NCI-H446 treated with DMSO at 0.1 percent for 48 hours (cell line): ENCODE measurements at places on chromosomes 7 and 10.

GRCh38 chr10:107984149-107984548, 819.6 kb upstream of the SORCS1 start:
- DNase-seq: no peak

DNA sequence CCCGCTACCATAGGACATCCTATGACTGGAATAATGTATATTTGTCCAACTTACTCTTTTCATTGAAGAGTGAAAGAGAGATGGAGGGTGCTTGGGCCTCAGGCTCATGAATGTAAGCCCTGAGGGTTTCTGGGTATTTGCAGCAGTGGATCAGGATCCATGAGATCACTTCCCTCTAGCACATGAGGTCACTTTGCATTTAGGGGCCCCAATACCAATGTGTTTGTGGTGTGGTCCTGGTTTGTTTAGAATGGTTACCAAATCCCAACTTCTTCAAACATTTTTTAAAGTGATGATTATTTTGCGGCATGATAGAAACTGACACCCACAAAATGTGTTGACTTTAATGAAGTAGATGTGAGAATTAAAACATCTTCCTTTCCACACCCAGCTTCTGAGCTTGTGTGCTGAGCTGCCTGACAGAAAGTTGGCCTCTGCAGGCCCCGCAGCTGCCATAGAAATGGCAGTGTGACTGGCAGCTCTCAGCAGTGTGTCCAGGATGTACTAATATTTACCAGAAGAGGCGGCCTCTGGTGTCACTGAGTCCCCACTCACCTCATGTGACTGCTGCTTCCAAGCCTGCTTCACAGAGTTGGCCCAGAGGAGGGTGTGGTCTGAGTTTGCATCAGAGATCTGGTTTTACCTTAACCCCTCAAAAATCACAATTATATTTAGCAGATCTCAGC, 447.6 kb upstream of the NPVF start:
- DNase-seq: no peak

- DNase-seq: no peak
Observed at GRCh38 chr10:93604146-93604545, 3.1 kb upstream of the RBP4 start.

- no peak for DNase-seq
Observed at GRCh38 chr10:16581202-16581601, 59.5 kb upstream of the C1QL3 start.

GRCh38 chr7:37510043-37510634, 61.5 kb upstream of the ELMO1 start:
- no peak for DNase-seq

GRCh38 chr7:12403287-12404181, at the start of gene VWDE:
VWDE (minus strand) TSS chr7:12403865; CDS start chr7:12403716, 149 bp downstream.
- peak; percentile 37 for DNase-seq

DNA sequence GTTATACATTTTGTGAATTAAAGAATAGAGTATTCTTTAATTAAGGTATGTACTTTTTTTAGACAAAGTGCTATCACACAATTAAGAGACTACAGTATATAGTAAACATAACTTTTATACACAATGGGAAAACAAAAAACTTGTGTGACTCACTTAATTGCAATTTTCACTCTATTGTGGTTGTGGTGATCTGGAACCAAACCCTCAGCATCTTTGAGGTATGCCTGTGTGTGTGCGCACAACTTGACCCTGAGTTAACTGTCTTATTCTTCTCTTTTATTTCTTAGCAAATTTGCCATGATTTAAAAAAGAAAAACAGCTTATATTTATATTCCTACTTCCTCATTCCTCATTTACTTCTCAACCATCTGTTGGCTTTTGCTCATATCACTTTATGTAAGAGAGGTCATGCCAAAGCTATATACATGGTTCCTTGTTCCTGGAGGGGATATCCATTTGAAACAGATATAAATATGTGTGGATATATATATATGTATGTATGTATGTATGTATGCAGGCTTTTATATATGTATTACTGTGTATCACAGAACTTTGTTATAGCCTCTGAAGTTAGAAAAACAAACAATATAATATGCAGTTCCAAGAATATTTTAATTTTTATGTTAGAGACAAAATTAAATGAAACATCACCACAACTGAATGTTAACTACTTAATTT, 259.5 kb upstream of the HGF start:
- DNase-seq: no peak

- DNase-seq: peak; percentile 57
Observed at GRCh38 chr7:8724080-8724718, 290.8 kb downstream of the NXPH1 start.

DNA sequence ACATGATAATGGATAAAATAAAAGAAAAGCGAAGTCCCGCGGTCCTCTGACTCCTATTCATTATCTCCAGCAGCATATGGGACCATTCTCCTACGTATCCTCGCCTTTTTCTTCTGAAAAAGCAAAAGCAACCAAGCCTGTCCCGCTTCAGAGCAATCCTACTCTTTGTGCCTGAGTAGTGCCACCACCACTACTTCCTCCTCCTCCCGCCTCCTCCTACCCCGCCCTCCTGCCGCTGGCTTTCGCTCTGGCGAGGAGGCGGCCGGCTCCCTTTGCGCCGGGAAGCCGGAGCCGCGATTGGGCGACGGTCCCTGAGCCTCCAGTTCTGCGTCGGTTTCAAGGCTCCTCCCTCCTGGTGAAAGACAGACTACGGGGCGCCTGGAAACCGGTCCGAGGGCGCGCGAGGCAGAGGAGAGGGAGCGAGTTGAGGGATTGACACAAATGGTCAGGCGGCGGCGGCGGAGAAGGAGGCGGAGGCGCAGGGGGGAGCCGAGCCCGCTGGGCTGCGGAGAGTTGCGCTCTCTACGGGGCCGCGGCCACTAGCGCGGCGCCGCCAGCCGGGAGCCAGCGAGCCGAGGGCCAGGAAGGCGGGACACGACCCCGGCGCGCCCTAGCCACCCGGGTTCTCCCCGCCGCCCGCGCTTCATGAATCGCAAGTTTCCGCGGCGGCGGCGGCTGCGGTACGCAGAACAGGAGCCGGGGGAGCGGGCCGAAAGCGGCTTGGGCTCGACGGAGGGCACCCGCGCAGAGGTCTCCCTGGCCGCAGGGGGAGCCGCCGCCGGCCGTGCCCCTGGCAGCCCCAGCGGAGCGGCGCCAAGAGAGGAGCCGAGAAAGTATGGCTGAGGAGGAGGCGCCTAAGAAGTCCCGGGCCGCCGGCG, at the start of gene FZD1:
Gene FZD1 (plus strand): TSS at position 388 of the 878 bp plus-strand sequence. CDS start 448 bp downstream, at position 836.
- peak; percentile 91 for DNase-seq

- DNase-seq: no peak
Observed at GRCh38 chr7:1260244-1260635, 27.6 kb downstream of the UNCX start.

DNA sequence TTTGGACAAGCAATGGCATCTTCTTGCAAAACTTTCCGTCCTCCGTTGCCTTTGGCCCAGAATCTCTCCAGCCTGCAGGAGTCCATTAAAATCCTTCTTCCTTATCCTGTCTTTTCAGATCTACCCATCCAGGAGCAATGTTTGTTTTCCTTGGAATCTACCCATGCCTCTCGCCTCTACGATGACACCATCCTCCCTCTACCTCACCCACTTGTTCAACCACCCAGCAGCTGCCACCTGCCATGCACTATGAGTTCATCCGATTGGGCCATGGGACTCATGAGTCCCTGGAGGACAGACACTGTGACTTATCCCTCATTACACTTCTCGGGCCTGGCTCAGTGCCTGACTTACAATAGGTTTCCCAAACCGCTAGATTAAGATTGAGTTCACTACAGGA, 26.8 kb upstream of the MGMT start:
- DNase-seq: no peak

- no peak for DNase-seq
Observed at GRCh38 chr7:83531766-83532165, 117.2 kb downstream of the SEMA3E start.

DNA sequence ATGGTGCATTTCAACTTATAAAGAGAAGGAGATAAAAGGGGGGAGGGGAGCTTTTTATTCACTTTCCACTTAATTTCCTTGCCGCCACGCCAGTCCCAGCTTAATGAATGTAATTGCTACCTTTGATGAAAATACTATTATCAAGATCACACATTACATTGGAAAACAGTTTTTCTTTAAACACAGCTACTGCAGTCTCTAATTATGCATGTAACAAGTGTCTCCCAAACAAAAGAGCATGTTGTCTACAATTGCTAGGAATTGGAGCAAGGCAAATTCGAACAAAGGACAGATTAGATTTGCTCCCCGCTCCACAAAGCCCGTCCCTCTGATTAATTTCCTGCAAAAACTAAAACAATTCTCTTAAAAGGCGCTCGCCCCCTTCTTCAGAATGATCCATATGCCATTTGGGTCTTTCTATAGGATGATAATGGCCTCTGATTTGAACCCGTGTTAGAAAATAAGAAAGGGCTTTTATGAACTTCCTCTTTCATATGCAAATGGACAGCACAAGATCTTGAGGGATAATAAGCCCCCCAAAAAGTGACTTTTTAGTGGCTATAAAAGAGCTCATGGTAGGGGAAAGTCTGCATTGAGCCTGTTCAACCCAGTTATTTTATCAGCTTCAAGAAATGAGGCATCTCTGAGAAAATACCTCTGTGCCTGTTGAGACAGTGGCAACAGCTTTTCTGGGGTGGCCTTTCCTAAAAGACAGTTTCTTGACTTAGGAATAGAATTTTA, 60.6 kb downstream of the ACADSB start:
- no peak for DNase-seq

DNA sequence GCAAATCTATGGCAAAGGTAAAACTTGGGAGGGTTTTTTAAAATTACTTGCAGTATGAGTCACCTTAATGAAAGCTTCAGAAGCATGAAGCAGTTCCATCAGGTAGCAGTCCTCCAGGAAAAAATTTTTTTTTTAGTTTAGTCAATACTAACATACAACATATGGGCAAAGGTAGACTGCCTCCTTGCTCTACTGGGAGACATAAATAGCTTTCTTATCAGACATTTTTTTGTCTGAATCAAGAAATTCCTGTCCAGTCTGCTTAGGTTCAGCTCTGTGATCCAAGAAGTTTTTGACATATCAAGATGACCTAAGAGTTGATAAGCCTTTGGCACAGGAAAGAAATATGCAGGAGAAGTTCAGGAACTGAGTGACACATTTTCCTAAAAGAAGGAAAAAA, 171.5 kb upstream of the TCF7L2 start:
- DNase-seq: no peak

DNA sequence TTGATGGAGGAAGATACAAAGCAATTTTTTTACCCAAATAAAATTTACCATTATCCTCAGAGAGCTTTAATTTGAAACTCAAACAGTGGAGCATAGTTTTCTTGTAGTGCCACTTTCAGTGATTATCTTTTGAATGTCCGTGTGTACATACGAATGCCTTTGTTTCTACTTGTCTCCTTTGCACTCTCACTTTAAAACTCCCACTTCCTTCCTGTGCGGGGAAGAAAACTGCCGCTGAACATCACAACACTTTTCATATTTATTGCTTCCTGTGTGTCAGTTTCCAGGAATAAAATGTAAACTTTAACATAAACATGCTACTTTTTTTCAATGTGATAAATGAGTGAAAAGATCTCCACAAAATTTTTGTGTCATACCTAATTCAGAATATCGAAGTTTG, 102.4 kb downstream of the SEMA3A start:
- no peak for DNase-seq

- no peak for DNase-seq
Observed at GRCh38 chr7:33853361-33854062, 51.8 kb upstream of the BMPER start.
